T-cell (primary cell): ENCODE measurements at places on chromosomes 3 and 15. TPM values are rescaled to one million over a fixed set of nuclear protein-coding genes. Genes with fewer than 3 reads are reported as not detected.

- H3K4me1 ChIP-seq, result no peaks in the 10 kb centered on the region
- H3K4me3 ChIP-seq, result no peak overlapping the region
- peaks cover 4% of the 10 kb centered on the region for H3K27me3 ChIP-seq
- DNase-seq, result no peak
These were observed 556.2 kb upstream of the CFAP20DC start for GRCh38 chr3:59605944-59606534.

- no peak overlapping the region for H3K27ac ChIP-seq
- no peaks in the 10 kb centered on the region for H3K27me3 ChIP-seq
- no peak for DNase-seq
- no peaks in the 10 kb centered on the region for H3K36me3 ChIP-seq
- H3K4me1 ChIP-seq, result peaks cover 17% of the 10 kb centered on the region
- H3K4me3 ChIP-seq, result no peak overlapping the region
These were observed 45.3 kb upstream of the NEDD4 start for GRCh38 chr15:56038707-56039106.

GRCh38 chr15:54321426-54321825, 343.2 kb downstream of the UNC13C start:
- no peak for DNase-seq
- no peak overlapping the region for H3K27ac ChIP-seq
- H3K4me3 ChIP-seq, result no peak overlapping the region

- no peaks in the 10 kb centered on the region for H3K27me3 ChIP-seq
- peaks cover 53% of the 10 kb centered on the region for H3K4me1 ChIP-seq
- no peak for DNase-seq
These were observed 40.5 kb upstream of the XIRP1 start for GRCh38 chr3:39232859-39233258.

DNA sequence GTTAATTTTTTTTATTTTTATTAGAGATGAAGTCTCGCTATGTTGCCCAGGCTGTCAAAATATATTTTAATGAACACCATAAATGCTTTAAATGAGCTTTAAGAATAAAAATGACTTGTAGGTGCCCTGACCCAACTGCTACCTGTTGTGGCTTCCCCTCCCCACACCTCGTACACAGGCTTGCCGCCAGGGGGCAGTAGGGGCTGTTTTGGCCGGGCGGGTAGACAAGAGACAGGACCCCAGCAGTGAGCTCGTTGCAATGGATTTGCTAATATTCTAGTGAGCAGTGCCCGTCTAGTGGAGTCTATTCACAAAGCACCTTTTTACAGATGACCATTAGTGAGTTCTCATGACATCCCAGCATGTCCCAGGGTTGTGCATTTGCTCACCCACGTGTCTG, 418.1 kb downstream of the OCA2 start:
- no peak overlapping the region for H3K4me3 ChIP-seq
- H3K36me3 ChIP-seq, result no peaks in the 10 kb centered on the region
- no peaks in the 10 kb centered on the region for H3K27me3 ChIP-seq
- H3K4me1 ChIP-seq, result no peaks in the 10 kb centered on the region

DNA sequence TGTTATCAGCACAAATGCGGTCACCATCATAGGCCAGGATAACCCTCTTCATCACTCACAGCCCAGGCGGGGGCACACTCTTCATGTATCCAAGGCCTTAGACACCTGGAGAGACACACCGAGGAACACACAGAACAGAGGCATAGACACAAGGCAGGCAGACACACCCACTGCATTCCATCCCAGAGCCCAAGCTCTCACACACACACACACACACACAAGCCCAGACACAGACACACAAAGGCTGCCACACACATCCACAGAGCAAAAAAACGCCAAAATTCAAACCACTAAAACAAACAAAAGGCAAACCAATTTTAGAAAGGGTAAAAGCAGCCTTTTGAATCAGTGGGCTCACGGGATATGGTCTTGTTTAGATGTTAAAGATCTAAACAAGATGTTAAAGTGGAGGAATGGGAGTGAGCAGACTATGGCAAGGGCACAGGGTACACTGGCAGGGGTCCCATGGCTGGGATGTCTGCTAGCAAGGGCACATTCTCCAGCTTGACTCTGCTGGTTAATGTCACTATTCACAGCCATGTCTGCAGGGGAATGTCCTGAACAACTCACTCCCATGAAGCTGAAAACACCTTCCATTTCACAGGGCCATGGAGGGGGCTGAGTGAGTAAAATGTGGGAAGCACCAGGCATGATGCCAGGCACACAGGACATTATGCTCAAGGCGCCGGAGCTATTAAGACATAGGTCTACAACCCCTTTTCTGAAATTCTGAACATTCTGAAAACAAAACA, 14.9 kb upstream of the CRABP1 start:
- H3K27ac ChIP-seq, result no peak overlapping the region
- no peak for DNase-seq
- H3K4me1 ChIP-seq, result no peaks in the 10 kb centered on the region
- H3K27me3 ChIP-seq, result no peaks in the 10 kb centered on the region
- no peaks in the 10 kb centered on the region for H3K36me3 ChIP-seq

DNA sequence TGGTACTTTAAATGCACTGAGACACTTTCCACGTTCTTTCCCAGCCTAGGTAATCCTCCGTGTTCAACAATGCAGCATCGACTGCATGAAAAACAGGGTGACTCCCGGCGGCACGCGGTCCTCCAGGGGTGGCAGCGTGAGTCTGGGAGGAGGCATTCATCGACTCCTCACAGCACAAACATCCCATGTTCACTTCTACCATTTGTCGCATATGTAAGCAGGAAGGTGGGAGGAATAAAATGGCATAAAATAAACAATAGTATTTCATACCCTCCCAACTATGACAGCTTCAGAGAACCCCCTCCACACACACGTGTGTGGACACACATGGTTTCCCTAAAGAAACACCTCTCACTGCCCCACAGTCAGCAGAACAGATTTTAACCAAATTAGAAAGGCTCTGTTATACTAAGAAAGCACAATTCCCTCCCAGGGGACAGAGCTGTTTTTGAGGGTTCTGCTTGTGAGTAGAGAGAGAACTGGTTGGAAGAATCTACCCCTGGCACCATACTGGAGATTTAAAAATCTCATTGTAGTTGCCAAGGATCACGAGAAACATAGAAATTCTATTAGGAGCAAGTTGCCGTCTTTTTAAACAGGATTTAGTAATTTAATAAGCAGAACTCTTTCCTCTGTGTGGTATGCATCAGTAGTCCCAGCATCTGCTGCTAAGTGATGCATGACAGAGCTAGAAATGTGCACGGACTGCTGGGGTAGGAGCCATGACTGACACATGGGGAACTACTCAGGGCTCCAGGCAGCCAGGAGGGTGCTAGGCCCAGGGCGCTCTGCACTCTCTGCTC, 6.0 kb downstream of the FAM43A start:
- peaks cover 12% of the 10 kb centered on the region for H3K4me1 ChIP-seq
- no peak overlapping the region for H3K27ac ChIP-seq
- no peak for DNase-seq
- no peak overlapping the region for H3K4me3 ChIP-seq
- H3K36me3 ChIP-seq, result no peaks in the 10 kb centered on the region

- H3K4me1 ChIP-seq, result peaks cover 81% of the 10 kb centered on the region
- no peaks in the 10 kb centered on the region for H3K36me3 ChIP-seq
- H3K27me3 ChIP-seq, result no peaks in the 10 kb centered on the region
- no peak overlapping the region for H3K4me3 ChIP-seq
These were observed 33.4 kb downstream of the SH3BP5 start for GRCh38 chr3:15299036-15299435.

DNA sequence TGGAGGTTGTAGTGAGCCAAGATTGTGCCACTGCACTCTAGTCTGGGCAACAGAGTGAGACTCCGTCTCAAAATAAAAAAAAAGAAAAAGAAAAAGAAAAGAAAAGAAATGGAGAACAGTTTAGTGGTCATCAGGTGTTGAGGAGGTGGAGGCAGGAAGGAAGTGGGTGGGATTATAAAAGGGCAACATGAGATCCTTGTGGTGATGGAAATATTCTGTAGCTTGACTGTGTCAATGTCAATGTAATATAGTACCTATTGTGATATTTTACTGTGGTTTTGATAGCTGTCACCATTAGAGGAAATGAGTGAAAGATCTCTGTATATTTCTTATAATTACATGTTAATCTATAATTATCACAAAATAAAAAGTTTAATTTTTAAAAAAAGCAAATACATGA, 60.8 kb downstream of the TRAT1 start:
- DNase-seq, result no peak
- no peak overlapping the region for H3K4me3 ChIP-seq
- H3K27ac ChIP-seq, result no peak overlapping the region
- no peaks in the 10 kb centered on the region for H3K27me3 ChIP-seq

GRCh38 chr3:44185396-44185915, 56.2 kb upstream of the TOPAZ1 start:
- H3K36me3 ChIP-seq, result no peaks in the 10 kb centered on the region
- no peaks in the 10 kb centered on the region for H3K4me1 ChIP-seq
- DNase-seq, result no peak

DNA sequence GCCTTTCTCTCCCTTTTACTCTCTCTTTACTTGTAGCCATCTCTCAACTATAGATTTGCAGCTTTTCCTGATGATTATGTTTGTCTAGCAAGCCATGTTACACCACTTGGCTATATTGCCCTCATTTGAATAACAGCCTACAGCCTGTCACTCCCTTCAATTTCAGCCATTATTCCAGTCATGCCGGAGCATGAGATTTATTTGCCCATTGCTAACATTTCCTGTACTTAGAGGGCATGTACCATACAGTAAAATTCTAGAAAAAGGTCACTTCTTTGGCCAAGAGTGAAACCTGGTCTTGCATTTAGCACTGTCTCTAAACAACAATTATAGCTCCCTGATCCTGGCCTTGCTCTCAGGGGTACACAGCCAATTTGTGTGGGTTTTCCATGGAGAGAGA, 221.7 kb upstream of the TMC3 start:
- no peaks in the 10 kb centered on the region for H3K4me1 ChIP-seq
- H3K36me3 ChIP-seq, result no peaks in the 10 kb centered on the region
- H3K4me3 ChIP-seq, result no peak overlapping the region
- H3K27me3 ChIP-seq, result no peaks in the 10 kb centered on the region

DNA sequence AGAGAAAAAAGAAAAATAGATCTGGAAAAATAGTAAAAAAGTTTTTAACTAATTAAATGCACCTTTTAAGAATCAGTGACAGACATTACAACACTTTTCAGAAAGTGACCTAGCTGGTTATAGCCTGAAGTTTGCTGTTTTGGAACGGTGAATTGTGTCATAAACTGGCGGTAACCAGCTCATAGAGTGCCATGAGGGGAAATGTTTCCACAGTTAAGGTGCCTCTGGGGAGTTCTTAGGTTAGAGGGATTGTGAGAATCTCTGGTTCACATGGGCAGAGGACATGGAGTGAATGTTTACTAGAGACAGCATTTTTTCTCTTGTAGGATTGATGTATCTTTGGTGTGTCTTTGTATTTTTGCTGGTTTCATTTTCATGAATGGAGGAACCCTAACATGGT, 2.8 kb downstream of the TBC1D23 start:
- H3K4me1 ChIP-seq, result peaks cover 28% of the 10 kb centered on the region
- no peak overlapping the region for H3K4me3 ChIP-seq
- no peak overlapping the region for H3K27ac ChIP-seq
- no peaks in the 10 kb centered on the region for H3K36me3 ChIP-seq
- DNase-seq, result no peak

DNA sequence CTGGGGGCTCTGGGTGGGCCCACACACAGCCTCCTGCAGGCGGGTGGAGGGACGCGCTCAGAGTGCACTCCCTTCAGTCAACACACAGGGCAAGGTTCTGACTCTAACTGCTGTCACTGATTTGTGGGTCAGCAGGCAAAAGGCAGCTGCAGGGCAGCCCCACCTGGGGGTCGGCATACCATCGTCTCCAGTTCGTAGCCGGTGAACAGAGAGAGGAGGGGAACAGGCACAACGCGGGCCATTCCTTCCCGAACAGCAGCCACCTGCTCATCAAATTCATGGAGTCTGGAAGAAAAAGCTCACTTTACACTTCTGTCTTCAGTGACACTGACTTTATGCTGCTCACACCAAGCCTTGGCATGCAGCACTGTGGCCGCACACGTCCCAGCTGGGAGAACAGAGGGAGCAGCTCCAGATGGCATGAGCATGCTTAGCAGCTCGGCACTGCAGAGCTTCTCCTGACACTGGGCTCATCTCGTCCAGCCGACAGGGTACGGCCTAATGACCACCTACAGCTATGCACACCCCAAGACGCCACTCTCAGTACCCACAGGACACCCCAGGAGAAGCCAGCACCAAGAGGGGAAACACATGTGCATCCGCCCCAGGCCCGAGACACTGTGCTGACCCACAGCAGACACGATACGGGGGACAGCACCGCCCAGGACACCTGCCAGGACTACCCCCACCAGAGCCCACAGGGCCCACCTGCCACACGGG, 14.4 kb upstream of the OCA2 start:
- H3K27ac ChIP-seq, result no peak overlapping the region
- no peaks in the 10 kb centered on the region for H3K4me1 ChIP-seq
- H3K4me3 ChIP-seq, result no peak overlapping the region
- H3K27me3 ChIP-seq, result no peaks in the 10 kb centered on the region

- DNase-seq, result no peak
- no peaks in the 10 kb centered on the region for H3K27me3 ChIP-seq
- H3K4me1 ChIP-seq, result peaks cover 9% of the 10 kb centered on the region
- no peak overlapping the region for H3K4me3 ChIP-seq
These were observed 4.7 kb upstream of the ARHGEF3 start for GRCh38 chr3:56806407-56806806.

DNA sequence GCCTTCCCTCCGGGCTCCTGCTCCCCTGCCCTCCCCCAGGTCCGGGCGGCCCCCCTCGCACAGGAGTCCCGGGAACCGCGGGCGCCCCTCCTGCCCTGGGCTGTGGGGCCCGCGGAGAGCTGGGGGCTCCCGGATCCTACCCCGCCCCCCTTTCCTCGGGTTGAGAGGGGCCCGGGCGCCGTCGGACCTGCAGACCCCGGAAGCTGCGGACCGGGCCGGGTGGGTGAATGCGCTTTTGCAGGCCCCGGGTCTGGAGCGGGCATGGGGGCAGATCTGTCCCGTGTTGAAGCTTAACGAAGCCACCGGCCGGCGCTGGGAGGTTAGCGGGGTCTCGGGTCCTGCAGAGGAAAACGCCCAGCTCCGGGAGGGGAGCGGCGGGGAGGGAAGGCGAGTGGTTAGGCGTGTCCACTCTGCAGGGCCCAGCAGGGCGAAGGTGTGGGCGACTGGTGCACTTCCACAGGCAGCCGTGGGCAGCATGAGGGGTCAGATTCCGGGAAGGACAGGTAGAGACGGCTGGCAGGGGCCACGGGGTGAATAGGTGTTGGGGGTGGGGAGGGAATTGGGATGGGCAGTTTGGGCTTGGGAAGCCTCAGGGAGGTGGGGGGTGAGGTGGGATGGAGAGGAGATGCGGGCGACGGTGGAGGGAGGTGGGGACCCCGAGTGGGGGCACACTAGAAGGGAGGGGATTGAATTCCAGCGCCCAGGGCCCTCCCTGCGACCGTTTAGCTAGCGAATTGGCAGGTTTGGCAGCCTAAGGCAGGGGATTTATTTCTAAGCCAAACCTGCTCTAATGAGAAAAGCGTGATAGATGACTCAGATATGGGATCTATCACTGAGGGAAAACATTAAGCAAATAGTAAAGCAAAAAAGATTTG, 635 bp downstream of the CD276 start:
- no peaks in the 10 kb centered on the region for H3K36me3 ChIP-seq
- DNase-seq, result no peak
- peaks cover 68% of the 10 kb centered on the region for H3K27me3 ChIP-seq
- H3K4me1 ChIP-seq, result peaks cover 15% of the 10 kb centered on the region
- no peak overlapping the region for H3K27ac ChIP-seq
- H3K4me3 ChIP-seq, result no peak overlapping the region

GRCh38 chr3:195558602-195559001, 15.5 kb upstream of the PPP1R2 start:
- no peaks in the 10 kb centered on the region for H3K4me1 ChIP-seq
- no peak overlapping the region for H3K4me3 ChIP-seq
- DNase-seq, result peak; percentile 43
- no peak overlapping the region for H3K27ac ChIP-seq
- no peaks in the 10 kb centered on the region for H3K27me3 ChIP-seq

Gene FBXO40
- total RNA-seq, result not detected

Gene SLC28A2
- not detected for total RNA-seq

Gene SOX2
- 0.28 TPM for total RNA-seq

Gene HYAL1
- not detected for total RNA-seq

Gene CPN2
- 0.13 TPM for total RNA-seq

Gene CCR2
- 12.1 TPM for total RNA-seq

Gene GRAMD1C
- total RNA-seq, result 2.7 TPM
